ENCODE measurements at places on chromosomes 3 and 15.
A peak's percentile ranks its signal among the peaks of the same experiment; 100 is the strongest.

- DNase-seq, result no peak
Measured at GRCh38 chr15:68489421-68489820, 57.5 kb upstream of the ITGA11 start.

DNA sequence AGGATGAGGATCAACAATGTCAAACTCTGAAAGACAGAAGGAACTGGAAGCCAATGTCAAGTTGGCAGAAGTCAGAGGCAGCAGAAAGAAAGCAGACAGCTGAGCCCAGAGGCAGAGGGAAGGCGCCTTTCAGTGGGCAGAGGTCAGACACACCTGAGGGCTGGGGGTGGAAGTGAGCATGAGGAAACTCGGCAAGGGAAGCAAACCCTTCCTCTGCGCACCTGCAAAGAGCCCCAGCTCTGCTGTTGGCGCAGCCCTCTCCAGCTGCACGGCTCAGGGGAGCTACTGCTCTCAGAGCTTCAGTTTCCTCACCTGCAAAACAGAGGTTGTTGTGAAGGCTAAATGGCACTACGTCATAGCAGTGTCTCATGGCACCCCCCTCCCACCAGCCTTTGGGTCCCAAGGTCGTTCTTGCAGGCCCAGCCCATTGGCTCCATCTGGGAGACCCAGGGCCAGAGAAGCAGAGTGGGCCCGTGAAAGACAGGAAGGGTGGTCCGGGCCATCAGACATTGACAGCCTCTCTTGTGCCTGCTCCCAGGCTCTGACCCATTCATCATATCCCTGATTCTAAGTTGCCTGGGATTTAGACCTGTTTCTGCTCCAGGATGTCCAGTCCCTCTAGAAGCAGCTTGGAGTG is 53.3 kb upstream of the SLC6A11 start:
- DNase-seq, result no peak

GRCh38 chr3:127556565-127556964 is 34.0 kb downstream of the TPRA1 start:
- DNase-seq, result no peak

GRCh38 chr3:156732261-156732660 is 57.9 kb downstream of the TIPARP start:
- DNase-seq, result no peak

DNA sequence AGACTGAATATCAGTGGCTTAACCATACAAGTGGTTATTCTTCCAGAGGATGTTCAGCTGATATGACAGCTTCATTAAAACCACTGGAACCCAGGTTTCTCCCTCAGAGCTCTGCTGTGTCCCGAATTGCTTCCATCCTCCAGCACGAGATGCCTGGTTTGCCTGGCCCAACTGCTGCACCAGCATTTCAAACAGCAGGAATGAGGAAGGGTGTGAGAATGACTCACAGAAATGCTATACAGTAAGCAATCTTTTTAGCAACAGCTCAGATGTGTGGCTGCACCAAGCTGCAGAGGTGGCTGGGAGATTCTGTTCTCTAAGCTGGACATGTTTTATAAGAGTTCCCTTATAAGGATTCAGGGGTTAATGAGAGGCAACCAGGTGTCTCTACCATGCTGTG is 271.0 kb downstream of the GABRG3 start:
- DNase-seq, result no peak

- DNase-seq, result no peak
Measured at GRCh38 chr15:58952751-58953150, 19.3 kb upstream of the SLTM start.

DNA sequence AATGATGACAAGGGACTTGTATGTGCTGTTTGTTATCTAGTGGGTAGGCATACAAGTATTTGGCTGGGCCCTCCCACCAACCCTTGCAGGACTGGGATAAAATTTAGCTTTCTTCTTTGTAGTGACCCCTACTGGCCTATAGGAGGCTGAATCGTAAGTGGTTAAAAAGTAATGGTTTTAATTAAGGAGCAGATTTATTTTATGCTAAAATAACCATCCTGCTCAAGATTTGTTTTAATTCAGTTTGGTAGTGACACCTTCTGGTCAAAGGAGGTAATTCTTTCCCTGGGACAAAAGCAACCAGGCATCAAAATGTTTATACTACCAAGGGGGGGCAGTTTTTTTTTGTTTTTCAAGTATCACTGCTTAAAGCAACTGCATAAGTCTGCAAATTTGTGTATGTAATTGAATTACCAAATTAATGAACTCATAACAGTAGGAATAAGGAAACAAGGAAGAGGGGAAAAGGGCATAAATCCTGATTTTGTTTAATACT is 70.7 kb downstream of the TOP2B start:
- peak; percentile 53 for DNase-seq

- no peak for DNase-seq
Measured at GRCh38 chr3:180036671-180037455, at the start of gene PEX5L. Gene PEX5L, minus strand, starts transcription at chr3:180036937. Its CDS starts 338 bp downstream, at chr3:180036599.

GRCh38 chr15:34594361-34594760 is 10.9 kb upstream of the GOLGA8B start:
- DNase-seq, result peak; percentile 51
